Tracheal epithelial cell (primary cell): ENCODE measurements at places on chromosomes 13 and 19. TPM values are rescaled to one million over a fixed set of nuclear protein-coding genes. Genes with fewer than 3 reads are reported as not detected.

KDELR1 gene
- total RNA-seq = 46.5 and 49.0 TPM in 2 replicates

ZNF724 gene
- total RNA-seq = 1.1 and 2.2 TPM in 2 replicates

KLHL26 gene
- 2.9 and 4.0 TPM in 2 replicates for total RNA-seq

ELSPBP1 gene
- total RNA-seq = not detected in 2 replicates

ZNF441 gene
- 4.6 and 6.4 TPM in 2 replicates for total RNA-seq

ZNF93 gene
- total RNA-seq = 2.1 and 7.5 TPM in 2 replicates

SHANK1 gene
- not detected in 2 replicates for total RNA-seq

ATP4B gene
- total RNA-seq = not detected in 2 replicates

MAN2B1 gene
- 42.8 and 58.8 TPM in 2 replicates for total RNA-seq

CEACAM6 gene
- 0.96 and 17.5 TPM in 2 replicates for total RNA-seq

ZNF701 gene
- total RNA-seq = 14.7 and 15.6 TPM in 2 replicates

GRIK5 gene
- under 0.01 and 2.4 TPM in 2 replicates for total RNA-seq

ZNF726 gene
- total RNA-seq = 0.85 and 1.2 TPM in 2 replicates

SLC25A42 gene
- 1.3 and 1.4 TPM in 2 replicates for total RNA-seq

TMEM150B gene
- not detected in 2 replicates for total RNA-seq

LSM7 gene
- 79.3 and 157 TPM in 2 replicates for total RNA-seq

F10 gene
- not detected in 2 replicates for total RNA-seq

ZNF154 gene
- total RNA-seq = 0.64 and 1.4 TPM in 2 replicates

ZNF709 gene
- total RNA-seq = 0.64 and 0.96 TPM in 2 replicates

PLPP2 gene
- 69.7 and 120 TPM in 2 replicates for total RNA-seq

SIGLEC6 gene
- not detected in 2 replicates for total RNA-seq

PRRG2 gene
- 6.0 and 7.2 TPM in 2 replicates for total RNA-seq
